Fibroblast of gingiva (primary cell): ENCODE measurements at places on chromosomes 1 and 21.

- peak; percentile 53 for DNase-seq
These were observed 24.4 kb downstream of the BLZF1 start for GRCh38 chr1:169392406-169392805.

DNA sequence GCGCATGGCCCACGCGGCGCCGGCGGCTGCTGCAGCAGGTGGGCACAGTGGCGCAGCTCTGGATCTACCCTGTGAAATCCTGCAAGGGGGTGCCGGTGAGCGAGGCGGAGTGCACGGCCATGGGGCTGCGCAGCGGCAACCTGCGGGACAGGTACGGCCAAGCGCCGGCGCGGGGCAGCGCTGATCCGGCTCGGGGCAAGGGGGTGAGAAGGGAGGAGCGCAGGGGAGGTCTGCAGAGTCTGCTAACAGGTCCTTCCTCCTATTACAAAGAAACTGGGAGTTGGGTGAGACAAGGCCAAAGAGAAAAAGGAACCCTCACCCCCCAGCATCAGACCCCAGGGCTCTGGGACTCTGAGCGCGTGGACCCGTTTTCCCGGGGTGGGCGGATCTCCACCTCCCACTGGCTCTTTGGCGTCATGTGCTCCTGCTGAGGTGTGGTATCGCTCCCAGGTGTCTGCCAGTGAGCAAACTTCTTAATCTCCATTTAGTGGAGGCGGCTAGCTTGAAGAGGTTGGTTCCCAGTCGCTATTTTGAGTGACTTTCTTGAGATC, 431 bp downstream of the MTARC1 start:
- no peak for DNase-seq

DNA sequence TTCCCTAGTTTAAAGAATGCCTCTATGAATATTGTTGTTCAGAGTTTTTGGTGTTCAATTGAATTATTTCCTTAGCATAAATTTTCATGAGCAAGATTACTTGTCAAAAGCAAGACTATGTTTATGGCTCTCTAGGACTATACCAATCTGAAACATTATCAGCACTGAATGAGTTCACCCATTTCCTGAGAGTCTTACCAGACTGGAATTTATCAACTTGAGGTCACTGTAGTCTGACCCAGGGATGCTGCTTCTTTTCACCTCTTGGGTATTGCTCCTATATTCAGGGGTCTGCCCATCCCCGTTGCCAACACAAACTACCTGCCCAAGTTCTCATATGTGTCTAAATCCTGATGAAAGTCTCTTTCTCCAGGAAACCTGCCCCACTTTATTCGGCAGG, 42.6 kb downstream of the OPTC start:
- no peak for DNase-seq

DNA sequence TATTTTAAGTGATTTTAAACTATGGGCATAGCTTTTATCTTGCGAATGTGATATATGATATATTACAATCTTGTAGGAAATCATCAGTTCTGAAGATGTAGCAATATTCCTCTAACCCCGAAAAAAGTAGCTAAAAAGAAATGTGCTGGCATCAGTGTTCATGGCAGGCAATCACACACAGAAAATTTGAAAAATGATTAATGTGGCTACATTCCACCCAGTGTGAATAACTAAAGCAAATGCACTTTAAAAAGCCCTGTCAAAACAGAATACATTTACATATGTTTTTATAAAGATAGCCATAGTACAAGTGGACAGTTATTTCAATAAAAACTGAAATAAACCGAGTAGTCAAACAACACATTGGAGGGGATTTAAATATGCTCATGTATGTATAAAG, 260.2 kb downstream of the HHAT start:
- no peak for DNase-seq

DNA sequence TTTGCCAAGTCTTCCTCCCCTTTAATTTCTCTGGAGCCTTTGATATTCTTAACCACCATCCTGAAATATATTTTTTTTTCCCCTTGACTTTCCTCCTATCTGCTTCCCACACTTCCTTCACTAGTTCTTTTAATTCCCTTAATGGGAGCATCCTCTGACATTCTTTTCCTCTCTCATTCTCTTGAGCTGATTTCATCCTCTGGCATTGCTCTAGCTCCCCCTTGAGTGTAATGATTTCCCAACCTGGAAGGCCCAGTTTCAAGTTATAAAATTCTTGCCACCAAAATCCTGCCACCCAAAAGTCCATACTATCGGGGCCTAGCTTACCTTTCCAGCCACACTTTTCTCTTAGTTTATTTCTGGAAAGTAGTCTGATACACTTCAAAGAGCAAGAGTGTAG, 39.5 kb upstream of the UBE2U start:
- peak; percentile 52 for DNase-seq
